Stimulated activated CD8-positive, alpha-beta memory T cell treated with anti-CD3 and anti-CD28 coated beads, Interleukin-12 subunit alpha, Interleukin-12 subunit beta, amount 100 ng/mL, for 4 hours (primary cell): ENCODE measurements at places on chromosomes 2 and 18.
A peak's percentile ranks its signal among the peaks of the same experiment; 100 is the strongest.

GRCh38 chr2:186183406-186183805 is 302.7 kb upstream of the ZC3H15 start:
- DNase-seq = no peak

DNA sequence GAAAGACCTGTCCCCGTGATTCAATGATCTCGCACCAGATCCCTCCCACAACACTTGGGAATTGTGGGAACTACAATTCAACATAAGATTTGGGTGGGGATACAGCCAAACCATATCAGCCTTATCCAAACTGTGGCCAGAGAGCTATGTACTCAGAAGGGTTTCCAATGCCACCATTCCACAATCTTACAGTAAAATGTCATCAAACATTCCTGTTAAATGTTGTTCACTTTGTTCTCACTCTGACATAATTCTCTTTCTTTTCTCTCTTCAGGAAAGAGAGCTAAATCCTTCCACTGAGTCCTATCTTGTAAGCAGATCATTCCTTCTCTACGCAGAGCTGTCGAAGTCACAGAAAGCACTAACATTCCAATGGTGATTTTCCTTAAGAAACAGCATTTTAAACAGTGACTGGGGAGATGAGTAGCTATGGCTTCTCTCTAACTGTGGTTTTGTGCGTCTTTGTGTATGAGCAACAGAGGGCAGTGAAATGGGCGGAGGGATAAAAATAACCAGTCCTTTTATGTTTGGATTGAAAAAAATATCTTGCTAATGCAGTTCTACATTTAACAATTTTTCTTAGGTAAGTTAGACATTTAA is 684.7 kb downstream of the EPHA4 start:
- DNase-seq = no peak

- DNase-seq = no peak
Observed at GRCh38 chr2:1541819-1542475, 128.7 kb downstream of the TPO start.

- no peak for DNase-seq
Observed at GRCh38 chr2:33241581-33241980, 234.9 kb upstream of the RASGRP3 start.

- DNase-seq = no peak
Observed at GRCh38 chr18:36051760-36052159, 15.6 kb downstream of the RPRD1A start.

DNA sequence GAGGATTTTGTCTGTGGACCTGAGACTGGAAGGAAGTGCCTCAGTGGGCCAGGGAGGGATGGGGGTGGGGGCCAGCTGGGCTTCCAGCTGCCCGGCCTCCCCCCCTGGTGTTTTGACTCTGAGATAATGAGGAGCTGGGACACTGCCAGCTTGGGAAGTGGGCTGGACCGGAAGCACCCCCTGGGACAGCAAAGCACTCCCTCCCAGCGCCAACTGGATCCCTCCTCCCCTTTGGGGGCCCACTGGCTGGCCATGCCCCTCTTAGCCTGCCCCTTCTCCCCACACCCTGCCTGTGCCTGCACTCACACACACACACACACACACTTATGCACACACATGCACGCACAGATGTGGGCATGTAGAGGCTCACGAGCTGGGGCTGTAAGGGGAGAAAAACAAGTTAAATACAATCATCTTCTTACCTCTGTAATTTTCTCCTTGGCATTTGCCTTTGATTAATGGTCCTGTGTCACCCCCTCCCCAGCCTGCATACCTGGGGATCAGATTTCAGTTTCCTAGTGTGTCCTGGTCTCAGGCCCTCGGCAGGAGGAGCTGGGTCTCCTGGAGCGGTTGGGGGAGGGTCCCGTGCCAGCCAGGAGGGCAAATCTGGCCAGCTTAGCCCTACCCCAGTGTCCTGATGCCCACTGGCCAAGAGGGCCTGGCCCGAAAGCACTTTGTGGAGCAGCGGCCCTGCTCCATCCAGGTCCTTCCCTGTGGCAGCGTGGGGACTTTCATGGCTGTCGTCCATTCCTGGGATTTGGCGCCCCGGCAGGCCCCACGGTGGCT is 3.6 kb downstream of the ITM2C start:
- DNase-seq = no peak

- DNase-seq = no peak
Observed at GRCh38 chr2:172672114-172672513, 63.5 kb upstream of the RAPGEF4 start.

GRCh38 chr18:68449292-68449691 is 265.6 kb downstream of the TMX3 start:
- DNase-seq = no peak

DNA sequence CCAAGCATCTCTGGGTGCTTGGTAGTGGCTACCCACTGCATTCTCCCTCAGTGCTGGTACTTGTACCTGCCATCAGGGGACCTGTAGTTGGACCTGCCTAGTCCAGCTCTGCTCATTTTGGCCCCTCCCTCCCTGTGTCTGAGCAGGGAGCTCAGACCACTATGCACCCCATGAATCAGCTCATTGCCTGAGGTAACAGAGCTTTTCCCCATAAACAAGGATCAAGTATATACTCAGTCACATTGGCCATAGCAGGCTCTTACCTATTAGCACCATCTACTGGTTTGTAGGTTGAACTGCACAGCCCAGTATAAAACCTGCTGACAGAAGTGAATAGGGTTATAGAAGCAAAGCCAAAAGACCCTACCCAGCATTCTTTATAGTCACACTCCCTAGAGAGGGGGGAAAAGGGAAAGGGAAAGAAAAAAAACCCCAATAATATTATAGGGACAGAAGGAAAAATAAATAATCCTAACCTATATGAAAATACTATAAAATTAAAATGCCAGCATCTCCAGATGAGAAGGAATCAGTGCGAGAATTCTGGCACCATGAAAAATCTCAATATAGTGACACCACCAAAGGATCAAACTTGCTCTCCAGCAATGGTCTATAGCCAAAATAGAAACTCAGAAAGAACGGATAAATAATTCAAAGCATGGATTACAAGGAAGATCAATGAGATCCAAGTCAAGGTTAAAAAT is 6.9 kb upstream of the FLACC1 start:
- DNase-seq = no peak

DNA sequence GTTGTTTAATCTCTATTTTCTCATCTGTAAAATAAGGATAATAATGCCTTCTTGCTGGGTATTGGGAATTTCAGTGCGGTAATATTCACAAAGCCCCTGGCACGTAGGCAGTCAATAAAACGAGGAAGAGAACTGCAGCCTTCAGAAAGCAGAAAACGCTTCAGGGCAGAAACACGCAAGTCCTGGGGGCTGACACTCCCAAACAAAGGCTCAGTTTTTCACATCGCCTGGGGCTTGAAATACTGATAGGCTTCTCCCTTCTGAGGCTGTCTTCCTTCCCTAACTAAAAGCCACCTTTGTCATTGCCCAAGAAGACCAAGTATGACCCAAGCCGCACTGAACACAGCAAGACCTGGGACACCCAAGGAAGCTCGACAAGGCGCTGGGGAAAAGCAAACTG is 32.4 kb downstream of the TMEM177 start:
- DNase-seq = no peak

DNA sequence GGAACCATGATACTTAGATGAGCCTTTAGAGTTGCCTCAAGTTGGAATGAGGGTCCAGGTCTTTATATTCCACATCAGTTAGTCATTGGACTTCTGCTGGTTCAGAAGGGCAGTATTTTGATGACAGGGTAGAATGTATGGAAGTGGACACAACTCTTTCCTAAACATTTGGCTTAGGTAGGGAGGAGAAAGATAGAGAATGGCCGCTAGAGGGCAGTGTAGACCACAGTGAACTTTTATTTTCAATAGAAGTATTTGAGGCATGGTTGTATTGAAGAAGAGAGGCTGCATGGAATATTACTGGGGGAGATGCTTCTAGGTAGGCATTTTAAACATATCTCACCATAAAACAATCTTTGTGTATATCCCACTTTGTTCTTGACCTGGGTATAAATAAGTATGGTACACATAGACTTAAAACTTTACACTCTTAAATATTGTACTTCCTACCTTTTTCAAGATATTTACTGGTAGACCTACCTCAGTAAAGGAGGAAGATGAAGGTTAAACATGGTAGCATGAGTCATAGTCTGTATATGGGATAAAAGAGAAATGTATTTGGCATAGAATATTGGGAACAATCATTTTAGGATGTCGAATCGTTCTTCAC is 497.6 kb upstream of the FAM98A start:
- DNase-seq = no peak

GRCh38 chr18:62372156-62372555 is 47.0 kb downstream of the TNFRSF11A start:
- no peak for DNase-seq

GRCh38 chr18:46531482-46531881 is 125.5 kb downstream of the LOXHD1 start:
- DNase-seq = no peak

- peak; percentile 19 for DNase-seq
Observed at GRCh38 chr18:76801567-76802505, 20.5 kb upstream of the ZNF236 start.

- DNase-seq = peak; percentile 6
Observed at GRCh38 chr18:47100212-47100831, 50.0 kb downstream of the HDHD2 start.

GRCh38 chr2:168974428-168974827 is 56.7 kb downstream of the ABCB11 start:
- no peak for DNase-seq

- DNase-seq = no peak
Observed at GRCh38 chr18:12290086-12290485, 18.0 kb upstream of the TUBB6 start.

GRCh38 chr2:64018701-64019082 is 536 bp downstream of the VPS54 start:
- peak; percentile 30 for DNase-seq

GRCh38 chr2:75523313-75524275 is 37.1 kb downstream of the EVA1A start:
- DNase-seq = no peak

DNA sequence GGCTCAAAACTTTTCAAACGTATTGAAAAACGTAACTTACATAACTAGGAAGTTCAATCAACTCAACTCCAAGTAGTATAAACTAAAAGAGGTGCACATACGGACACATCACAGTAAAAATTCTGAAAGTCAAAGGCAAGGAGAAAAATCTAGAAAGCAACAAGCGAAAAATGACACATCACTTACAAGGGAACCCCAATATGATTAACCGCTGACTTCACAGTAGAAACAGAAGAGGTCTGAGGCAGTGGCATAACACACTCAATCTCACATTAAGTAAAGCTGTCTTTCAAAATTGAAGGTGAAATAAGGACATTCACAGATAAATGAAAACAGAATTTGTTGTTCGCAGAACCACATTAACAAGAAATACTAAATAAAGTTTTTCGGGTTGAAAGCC is 32.7 kb downstream of the PPP4R1 start:
- no peak for DNase-seq

- DNase-seq = no peak
Observed at GRCh38 chr2:127592761-127593227, 53.2 kb upstream of the GPR17 start.

- no peak for DNase-seq
Observed at GRCh38 chr2:215677481-215677880, 241.6 kb upstream of the FN1 start.

DNA sequence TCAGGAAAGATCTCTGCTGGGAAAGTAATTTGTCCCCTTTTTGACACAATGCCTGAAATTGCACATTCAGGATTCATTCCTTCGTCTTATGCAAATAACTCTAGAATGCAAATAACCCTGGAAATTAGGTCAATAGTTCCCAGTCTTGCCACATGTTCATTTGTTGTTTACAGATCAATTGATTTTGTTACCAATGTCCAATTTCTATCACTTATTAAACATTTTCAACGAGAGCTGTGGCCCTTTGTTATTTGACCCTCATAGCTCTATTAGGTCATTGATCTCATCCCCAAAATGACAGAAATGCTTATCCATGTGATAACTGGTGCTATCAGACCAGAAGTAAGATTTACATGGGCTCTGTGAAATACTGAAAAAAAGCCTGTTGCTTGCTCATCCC is 275.3 kb upstream of the REG3G start:
- DNase-seq = no peak

GRCh38 chr2:191150230-191150599 is 579 bp downstream of the STAT4 start:
- DNase-seq = no peak

DNA sequence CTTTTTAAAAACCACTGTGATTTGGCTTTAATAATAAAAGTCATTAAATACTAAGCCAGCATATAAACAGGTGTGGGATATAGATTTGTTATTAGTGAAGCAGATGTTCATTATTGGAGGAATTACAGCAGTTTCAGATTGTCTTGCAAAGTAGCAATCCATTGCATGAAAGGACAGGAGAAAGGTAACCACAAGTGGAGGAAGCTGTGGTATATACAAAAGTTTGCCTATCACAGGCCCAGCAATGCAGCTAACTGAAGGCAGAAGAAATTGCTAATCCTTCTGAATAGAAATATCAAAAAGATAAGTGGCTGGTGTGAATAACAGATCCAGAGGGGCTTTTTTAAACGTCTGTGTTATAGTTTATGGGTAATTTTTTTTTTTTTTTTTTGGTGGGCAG is 199.4 kb downstream of the ZNF385B start:
- DNase-seq = no peak

DNA sequence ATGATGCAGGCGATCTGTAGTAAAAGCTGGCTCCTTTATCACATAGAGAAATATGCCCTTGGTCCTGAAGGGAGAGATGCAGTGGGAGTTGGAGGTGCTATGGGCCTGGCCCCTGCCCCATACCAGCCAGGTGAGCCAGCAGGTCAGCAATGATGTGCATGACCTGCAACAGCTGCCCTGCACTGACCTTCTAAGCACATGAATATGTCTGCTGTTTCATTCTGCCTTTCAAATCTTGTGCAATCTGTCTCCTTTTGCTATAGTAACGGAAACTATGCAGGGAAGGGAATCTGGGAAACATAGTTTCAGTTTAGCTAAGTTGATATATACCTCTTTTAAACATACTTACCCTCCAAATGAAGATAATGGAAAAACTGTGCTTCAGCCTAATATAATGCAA is 235.2 kb downstream of the TDRD15 start:
- no peak for DNase-seq

GRCh38 chr2:42425697-42426096 is 64.7 kb upstream of the COX7A2L start:
- no peak for DNase-seq

DNA sequence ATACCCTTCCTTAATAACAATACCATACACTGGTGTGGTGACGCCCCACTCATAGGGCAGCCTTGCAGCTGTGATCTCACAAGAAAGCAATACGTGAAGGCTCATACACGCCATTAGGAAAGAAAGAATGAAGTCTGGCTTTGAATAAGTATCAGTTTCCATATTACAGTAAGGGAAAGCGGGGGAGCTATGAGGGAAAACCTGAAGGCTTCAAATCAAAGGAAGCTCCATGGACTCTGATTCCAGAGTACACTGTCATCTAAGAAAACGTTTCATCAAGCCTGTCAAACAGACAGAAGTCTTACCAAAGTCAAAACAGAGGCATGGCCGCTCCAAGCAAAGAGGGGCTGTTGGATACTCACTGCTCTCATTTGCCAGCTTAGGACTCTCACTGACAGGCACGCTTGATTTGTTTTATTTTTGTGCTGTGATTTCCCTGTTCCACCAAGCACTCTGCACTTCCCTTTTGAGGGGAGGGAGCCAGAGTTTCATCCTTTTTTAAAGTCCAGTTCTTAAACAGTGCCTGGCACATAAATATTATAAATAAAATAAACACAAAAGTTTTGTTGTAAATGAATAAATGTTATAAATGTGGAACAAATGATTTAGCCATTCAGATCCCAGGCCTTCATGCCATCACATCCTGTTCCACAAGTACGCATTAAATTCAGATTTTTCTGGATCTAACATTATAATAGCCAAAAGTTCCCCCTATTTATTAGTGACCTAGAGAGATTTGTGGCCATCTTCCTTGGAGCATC is 221.2 kb downstream of the PIEZO2 start:
- DNase-seq = no peak

- no peak for DNase-seq
Observed at GRCh38 chr2:637406-637776, 39.8 kb downstream of the TMEM18 start.
